Renal cortex interstitium (tissue), 15 donors: ENCODE measurements at places on chromosomes 11 and 22.

DNA sequence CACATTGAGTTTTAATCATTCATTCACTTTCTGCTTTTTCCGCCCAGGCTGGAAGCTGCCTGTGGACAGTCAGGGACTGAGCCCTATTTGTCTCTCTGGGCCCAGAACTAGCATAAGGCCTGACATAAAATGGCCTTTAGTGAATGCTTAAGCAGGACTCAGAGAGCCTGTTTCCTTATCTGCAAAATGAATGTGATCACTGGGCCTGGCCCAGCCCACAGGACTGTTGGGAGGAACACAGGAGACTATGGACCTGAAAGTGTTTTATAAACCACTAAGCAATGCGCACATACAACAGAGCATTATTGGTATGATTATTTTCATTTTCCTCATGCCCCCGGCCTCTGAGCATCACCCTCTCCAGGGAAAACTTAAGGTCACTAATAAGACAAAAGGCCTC lies 3.9 kb upstream of the MYH9 start:
- no peak for DNase-seq

DNA sequence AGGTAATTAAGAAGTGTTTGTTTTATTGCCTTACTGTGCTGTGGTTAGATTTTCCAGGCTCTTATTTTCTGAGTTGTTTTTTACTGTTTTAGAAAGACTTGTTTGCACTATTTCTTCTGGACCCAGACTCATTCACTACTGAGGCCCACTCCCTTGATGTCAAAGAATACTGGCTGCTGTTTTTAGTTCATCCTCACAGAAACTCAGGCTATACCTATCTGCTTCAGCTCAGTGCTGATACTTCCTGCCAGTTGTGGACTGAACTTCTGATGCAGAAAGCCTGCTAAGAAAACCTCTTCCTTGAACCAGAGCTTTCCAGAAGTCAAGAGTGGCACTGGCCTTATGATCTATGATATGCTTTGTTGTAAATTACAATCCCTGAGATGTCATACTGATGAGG lies 15.9 kb upstream of the PIK3IP1 start:
- DNase-seq: no peak

DNA sequence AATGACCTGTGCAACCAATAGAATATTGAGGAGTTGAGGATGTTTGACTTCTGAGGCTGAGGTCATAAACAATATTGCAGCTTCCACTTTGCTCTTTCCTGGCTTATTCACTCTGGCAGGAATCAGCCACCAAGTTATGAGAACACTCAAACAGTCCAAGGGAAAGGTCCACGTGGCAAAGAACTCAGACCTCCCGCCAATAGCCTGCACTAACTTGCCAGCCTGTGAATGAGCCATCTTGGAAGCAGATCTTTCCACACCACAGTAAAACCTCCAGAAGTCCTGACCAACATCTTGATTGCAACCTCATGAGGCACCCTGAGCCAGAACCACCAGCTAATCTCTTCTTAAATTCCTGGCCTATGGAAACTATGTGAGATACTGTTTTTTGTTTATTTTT lies 22.7 kb upstream of the PICALM start:
- no peak for DNase-seq

- DNase-seq: no peak
These were observed 2237.9 kb upstream of the RAG2 start for GRCh38 chr11:38835966-38836365.

DNA sequence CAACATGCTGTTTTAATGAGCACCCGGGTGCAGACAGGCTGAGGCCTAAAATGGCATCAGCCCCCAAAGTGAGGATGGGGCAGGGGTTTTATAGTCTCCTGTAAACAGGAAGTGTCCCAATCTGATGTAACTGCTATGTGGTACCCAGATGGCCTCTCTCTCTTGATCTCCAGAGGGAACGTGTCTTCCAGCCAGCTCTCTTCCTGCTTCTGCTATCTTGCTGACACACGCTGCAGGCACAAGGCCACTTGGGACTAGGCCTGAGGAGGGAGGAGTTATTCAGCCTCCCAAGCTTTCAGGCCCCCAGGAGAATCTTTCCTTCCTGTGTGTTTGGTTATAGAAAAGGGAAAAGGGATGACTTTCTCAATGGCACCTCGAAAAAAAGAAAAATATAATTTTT lies 11.4 kb upstream of the VSTM5 start:
- no peak for DNase-seq

DNA sequence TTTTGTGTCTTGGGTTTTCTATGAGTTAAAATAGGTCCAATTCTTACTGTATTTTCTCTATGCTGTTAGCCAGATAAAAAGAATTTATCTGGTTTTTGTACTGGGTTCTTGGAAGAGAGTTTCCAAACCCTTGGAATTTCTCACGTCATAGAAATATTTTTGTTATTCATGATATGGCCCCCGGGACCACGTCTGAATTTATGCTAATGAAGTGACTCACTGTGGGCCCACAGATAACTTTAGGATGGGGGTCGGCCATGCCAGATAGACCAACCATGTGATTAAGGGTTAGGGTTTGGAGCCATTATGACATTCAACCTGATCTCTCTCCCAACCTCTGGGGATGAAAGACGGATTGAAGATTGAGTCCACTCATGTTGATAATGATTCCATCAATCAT lies 35.6 kb upstream of the DDI1 start:
- no peak for DNase-seq

DNA sequence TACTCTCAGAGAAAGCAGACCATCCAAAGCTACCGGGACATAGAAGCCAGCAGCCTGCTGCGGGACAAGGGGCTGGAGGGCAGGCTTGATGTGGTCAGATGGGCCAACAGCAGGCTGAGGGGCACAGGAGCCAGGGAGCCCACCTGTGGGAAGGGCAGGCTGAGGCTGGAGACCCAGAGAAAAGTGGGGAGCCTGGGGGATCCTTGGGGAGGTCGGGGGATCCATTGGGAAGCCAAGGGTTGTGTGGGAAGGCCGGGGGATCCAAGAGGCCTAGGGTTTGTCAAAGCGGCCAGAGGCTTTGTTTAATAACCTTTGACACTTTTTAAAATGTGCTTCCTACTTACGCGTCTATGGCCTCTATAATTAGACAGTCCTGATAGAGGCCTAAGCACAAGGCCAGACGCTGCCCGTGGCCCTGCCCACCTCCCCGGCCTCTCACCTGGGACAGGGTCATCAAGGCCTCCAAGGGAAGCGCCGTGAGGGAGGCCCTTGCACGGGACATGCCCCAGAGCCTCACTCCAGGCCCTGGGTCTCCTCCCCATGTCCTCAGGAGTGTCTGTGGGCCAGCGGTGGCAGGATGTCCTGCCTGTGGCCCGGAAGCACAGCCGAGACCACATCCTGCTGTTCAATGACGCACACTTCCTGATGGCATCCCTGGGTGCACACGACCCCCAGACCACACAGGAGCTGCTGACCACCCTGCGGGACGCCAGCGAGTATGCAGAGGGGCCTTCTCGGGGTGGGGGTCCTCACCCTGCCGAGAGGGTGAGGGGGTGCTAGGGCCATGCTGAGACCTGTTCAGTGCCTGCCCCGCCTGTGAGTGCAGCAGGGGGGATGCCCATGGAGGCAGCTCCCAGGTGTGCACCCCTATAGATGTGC lies 8.6 kb upstream of the GTSE1 start:
- no peak for DNase-seq

DNA sequence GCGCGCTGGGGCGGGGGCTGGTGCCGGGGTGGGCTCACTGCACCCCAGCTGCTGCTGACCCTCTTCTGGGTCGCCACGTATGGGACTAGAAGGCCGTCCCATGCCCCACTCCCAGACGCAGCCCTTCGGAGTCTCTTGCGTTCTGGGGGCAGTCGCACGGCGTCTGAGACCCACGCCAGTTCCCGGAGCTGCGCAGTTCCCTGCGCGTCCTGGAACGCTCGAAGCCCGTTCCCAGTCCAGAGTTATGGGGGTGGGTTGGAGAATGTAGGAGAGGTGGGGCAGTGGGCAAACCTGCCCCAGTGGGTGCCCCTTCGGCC lies 375 bp downstream of the LAYN start:
- no peak for DNase-seq

- peak; percentile 28 for DNase-seq
These were observed 187.4 kb upstream of the API5 start for GRCh38 chr11:43124272-43124935.

DNA sequence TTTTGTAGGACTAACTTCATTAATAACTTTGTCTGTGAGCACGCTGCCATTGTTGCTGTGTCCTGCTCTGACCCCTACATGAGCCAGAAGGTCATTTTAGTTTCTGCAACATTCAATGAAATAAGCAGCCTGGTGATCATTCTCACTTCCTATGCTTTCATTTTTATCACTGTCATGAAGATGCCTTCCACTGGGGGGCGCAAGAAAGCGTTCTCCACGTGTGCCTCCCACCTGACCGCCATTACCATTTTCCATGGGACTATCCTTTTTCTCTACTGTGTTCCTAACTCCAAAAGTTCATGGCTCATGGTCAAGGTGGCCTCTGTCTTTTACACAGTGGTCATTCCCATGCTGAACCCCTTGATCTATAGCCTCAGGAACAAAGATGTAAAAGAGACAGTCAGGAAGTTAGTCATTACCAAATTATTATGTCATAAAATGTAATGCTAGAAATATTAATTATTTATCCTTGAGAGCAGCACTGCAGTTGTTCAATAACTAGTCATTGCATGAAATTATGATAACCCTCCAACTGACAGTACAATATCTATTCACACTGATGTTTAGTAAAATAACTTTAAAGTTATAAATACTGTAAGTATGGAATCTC lies 46.4 kb upstream of the OR5D13 start:
- DNase-seq: no peak

DNA sequence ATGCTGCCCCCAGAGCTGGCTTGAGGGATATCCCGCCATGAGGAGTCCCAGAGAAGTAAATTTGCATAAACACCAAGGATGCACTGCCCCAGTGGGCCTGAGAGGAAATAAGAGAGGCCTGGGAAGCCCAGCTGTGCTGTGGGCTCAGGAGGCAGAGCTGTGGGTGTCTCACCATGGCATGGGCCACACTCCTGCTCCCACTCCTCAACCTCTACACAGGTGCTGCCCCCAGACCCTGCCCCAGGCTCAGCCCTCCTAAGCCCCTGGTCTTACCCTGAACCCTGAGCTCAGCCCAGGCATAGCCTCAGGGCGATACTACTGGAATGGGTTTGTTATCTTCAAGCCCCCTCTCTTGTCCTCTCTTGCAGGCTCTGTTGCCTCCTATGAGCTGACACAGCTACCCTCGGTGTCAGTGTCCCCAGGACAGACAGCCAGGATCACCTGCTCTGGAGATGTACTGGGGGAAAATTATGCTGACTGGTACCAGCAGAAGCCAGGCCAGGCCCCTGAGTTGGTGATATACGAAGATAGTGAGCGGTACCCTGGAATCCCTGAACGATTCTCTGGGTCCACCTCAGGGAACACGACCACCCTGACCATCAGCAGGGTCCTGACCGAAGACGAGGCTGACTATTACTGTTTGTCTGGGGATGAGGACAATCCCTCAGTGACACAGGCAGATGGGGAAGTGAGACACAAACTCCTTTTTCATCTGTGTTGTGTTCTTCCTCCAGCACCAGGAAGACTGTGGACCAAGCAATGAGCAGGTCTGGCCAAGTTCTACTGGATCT lies 59.9 kb downstream of the GGTLC2 start:
- no peak for DNase-seq

GRCh38 chr11:75536786-75537641 lies 11.3 kb upstream of the GDPD5 start:
- no peak for DNase-seq

- DNase-seq: no peak
These were observed 37.7 kb downstream of the MARK2 start for GRCh38 chr11:63876616-63877015.

DNA sequence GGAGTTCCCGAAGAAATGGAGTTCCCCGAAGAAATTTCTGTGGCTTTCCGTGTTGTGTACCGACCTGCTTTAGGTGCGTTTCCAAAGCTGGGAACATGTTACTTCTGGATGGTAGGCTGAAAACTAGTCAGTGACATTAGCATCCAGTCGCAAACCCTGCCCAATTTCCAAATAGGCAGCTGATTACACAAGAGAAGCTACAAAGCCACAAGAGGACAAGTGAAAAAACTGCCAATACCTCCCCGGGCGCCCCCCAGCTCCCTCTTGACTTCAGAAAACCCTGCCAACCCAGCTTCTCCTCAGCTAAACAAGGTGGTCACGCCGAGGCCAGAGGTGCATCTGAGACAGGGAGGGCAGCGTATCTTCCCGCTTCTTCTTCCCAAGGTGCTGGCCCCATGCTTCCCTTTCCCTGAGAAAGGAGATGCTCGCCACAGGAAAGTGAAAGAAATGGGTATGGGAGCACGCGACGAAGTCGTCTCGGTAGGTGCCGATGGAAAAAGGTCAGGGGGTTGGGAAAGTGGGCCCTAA lies 551 bp downstream of the AGBL2 start:
- DNase-seq: no peak

DNA sequence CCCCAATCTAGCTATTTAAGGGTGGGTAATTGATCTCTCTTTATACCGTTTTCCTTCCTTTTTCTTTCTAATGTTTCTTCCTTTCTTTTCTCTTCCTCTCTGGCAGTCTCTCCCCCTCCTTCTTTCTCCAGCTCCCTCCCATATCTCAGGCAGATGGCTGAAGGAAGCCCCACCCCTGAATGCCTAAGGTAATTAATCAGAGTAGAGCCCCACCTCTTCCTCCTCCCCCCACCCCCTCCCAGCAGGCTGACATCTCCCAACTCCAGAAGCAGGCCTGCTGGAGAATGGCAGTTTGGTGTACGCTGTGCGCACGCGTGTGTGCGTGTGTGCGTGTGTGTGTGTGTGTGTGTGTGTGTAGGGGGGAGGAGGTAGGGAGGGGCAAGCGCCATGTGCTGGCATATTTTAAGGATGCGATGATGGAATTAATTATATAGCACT lies 122.6 kb downstream of the APOL5 start:
- DNase-seq: peak; percentile 89

DNA sequence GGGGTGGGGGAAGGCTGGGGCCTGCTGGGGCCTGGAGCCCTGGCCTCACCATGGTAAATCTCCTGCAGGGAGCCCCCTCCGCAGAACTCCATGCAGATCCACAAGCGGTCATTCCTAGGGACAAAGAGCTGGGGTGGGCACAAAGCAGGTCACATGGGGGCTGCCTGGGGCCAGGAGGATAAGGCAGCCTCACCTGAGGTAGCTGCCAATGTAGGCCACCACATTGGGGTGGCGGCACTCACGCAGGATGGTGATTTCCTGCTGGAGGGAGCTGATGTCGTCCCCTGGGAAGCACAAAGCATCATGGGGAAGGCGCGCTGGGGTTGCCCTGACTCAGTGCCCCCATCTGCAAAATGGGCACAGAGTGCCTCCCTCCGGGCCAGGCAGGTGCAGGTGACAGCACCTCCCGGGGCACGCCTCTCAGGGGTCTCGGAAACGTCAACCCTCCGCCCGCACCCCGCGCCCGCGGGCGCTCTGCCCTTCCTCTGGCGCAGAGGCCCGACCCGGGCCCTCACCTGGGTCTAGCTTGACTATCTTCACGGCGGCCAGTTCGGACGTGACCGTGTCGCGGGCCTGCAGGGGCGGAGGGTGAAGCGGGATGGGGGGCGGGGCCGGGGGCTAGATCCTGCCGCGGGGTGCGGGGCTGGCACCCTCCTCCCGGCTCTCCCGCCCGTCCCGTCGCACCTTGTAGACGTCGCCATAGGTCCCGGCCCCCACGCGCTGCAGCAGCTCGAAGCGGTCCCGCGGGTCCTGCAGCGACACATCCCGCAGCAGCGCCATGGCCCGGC lies 450 bp downstream of the MAP4K2 start:
- no peak for DNase-seq
